ENCODE measurements at places on chromosomes 6 and 20.
A peak's percentile ranks its signal among the peaks of the same experiment; 100 is the strongest.

GRCh38 chr20:4011226-4011975, 4.0 kb downstream of the RNF24 start:
- DNase-seq = no peak

GRCh38 chr20:18995455-18995854, 181.9 kb downstream of the SCP2D1 start:
- DNase-seq = no peak

DNA sequence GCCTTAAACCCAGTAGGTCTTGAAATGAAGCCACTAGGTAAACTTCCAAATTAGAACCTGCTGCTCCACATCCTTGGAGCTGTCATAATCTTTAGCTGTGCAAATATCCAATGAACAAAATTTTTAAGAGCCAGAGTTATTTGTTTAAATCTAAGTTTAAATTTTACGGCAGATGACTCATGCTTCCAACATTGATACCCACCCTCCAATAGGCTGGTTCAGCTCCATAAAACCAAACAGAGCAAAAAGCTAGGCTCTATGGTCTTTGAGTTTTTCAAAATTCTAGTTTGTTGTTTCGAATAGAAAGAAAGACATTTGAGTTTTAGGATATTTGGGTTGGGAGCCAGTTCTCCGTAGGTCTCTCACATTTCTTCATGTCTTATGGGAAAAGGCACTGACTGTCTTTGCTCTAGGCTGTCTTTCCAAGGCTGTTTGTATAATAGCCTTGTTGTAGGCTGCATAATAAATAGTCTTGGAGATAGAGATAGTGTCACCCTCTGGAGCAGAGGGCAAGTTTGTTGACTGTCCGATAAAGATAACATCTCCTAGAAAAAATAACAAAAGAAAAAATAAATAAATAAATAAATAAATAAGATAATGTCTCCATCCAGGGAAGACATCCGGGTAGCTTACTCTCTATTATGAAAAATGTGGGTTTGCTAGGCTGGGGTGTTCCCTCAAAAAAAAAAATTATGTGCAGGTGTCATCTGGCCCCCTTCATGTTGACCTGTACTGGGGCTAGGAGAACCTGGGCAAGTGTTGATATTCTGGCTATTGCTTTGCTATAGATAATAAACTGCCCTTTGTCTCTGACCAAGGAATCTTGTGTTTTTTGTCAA, 36.5 kb downstream of the SLC2A12 start:
- no peak for DNase-seq

DNA sequence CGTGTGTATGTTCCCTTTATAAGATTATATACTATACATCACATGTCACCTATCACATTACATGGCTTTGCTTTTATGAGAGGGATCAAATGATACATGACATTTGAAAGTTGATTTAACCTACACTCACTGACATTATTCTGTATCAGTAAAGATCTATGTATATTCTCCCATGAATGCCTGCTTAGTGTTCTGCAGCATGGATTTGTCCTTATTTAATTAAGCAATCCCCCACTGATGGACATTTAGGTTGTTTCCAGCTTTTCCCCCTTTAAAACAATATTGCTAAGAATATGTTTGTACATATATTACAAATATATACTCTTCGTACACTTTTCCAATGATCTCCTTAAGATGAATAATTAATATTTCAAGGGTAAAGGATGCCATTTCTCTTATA, 297.4 kb downstream of the TFAP2C start:
- DNase-seq = no peak

DNA sequence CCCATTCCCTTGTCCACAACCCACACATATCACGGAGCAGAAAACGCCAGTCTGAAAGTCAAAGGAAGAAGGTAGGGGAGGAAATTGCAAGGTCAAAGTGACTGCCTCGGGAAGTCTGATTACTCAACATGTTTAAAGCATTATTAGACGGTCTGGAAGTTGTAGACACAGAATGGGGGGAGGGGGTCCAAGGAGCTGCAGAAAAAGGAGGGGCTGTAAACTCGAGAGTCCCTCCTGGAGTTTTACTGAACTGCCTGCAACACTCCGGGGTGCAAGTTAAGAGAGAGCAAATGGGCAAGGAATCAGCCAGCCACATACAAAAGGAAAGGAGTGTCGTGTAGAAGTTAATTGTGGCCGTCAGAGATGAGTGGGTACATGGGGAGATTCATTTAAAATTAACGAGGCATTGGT, 417.7 kb upstream of the JARID2 start:
- no peak for DNase-seq

GRCh38 chr6:34230653-34231371, 5.9 kb upstream of the HMGA1 start:
- no peak for DNase-seq

- no peak for DNase-seq
Measured at GRCh38 chr6:8238773-8239683, 136.7 kb upstream of the EEF1E1 start.

- peak; percentile 50 for DNase-seq
Measured at GRCh38 chr6:3489027-3489757, 32.3 kb upstream of the SLC22A23 start.

DNA sequence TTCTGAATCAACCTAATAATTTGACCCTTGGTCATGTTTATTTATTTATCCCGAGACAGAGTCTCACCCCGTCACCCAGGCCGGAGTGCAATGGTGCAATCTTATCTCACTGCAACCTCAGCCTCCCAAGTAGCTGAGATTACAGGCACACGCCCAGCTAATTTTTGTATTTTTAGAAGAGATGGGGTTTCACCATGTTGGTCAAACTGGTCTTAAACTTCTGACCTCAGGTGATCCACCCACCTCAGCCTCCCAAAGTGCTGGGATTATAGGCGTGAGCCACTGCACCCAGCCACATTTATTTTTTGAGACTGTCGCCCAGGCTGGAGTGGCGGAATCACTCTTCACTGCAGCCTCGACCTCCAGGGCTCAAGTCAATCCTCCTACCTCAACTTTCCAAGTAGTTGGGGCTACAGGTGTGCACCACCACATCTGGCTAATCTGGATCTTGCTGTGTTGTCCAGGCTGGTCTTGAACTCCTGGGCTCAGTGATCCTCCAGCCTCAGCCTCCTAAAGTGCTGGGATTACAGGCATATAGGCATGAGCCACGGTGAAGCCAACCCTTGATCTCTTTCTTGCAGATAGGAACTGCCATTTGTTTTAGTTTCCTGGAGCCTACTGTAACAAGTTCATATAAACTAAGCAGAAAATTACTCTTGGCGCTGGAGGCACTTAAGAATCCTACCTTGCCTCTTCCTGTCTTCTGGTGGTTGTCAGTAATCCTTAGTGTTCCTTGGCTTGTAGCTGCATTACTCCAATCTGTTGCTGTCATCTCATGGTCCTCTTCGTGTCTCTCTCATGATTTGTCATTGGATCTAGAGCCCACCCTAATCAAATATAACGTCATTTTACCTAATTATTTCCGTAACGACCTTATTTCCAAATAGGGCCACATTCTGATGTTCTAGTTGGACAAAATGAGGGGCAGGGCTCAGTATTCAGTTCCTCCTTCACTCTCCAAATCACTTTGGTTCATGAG, 2.3 kb downstream of the RPS18 start:
- DNase-seq = no peak

DNA sequence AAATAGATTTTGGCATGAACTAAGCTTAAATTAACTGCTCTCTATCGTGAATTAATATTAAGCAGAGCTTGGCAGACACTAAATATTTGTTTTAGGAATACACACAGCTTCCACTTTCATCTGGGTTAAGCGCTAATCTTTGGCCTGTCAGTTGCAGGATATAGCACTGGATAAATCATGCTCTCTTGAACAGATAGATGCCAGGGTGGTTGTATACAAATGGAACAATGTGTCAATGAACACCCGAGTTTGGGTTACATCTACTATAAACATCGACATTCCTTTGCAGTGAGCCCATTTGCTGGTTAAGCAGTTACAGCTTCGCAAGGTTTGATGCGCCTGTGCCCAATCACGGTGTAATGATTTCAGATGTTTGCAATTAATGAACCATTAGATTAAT, 338.2 kb upstream of the ZFP64 start:
- peak; percentile 52 for DNase-seq

DNA sequence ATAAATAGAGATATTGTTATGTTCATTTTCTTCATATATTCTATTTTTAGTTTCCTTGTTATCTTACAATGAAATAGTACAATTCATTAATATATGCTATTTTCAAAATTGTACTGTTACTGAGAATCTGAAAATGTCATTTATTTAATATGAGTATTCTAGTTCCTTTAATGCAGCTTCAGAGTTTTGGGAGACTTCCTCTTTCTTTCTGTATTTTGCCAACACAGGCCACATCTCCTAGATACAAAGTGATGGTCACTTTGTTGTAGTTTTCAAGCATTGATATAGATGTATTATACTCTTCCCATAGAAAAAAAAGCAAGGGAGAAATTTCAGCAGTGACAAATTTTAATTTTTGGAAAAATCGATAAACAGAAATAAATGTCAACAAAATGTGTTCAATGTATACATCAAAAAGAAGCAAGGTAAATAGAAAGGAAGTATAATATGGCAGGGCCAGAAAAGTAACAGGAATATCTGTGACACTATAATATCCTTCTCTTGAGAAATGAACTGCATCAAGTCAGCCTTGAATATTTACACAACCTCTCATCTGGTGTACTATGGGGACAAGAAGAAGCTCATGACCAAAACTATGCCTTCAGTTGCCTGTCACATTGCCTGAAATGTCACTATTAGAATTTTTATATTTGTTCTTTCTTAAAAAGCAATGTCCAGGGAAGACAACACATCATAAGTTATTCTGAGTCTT, 396.0 kb downstream of the TBC1D32 start:
- no peak for DNase-seq

- no peak for DNase-seq
Measured at GRCh38 chr20:55251170-55251569, 754.1 kb downstream of the CBLN4 start.

DNA sequence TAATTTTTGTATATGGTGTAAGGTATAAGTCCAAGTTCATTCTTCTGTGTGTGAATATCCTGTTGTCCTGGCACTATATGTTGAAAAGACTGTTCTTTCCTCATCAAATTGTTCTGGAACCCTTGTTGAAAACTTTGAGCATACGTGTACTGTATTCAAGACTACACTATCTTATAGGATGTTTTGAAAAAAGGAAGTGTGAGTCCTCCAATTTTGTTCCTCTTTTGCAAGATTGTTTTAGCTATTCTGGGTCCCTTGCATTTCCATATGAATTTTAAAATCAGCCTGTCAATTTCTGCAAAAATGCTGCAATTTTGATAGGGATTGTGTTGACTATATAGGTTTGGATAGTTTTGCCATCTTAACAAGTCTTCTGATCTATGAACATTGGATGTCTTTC, 195.2 kb downstream of the BACH2 start:
- DNase-seq = no peak

DNA sequence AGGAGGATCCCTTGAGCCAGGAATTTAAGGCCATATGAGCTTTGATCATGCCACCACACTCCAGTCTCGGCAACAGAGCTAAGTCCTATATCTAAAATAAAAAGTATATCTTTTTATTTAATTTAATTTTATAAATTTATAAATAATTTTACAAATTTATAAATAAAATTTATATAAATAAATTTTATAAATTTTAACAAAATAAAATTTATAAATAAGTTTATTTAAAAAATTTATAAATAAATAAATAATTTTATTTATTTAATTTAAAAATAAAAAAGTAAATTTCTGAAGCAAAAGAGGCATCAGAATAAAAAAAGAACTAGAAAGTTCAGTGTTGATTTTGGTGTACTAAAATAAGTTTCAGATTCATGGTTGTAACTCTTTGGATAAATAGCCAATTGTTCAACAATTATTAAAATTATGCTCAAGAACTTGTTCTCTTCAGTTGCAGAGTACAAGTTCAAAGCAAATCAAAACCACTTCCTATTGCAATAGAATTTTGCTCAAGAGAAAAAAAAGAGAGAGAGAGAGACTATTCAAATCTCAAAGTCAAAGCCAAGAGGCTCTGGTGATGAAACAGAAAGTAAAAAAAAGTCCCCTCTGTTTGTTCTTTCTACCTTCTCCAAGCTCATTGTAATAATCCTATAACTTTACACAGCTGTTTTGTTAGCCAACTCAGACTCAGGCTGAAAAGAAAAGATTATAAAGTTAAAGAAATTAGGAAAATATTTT, 547.5 kb upstream of the ADGRB3 start:
- DNase-seq = no peak

DNA sequence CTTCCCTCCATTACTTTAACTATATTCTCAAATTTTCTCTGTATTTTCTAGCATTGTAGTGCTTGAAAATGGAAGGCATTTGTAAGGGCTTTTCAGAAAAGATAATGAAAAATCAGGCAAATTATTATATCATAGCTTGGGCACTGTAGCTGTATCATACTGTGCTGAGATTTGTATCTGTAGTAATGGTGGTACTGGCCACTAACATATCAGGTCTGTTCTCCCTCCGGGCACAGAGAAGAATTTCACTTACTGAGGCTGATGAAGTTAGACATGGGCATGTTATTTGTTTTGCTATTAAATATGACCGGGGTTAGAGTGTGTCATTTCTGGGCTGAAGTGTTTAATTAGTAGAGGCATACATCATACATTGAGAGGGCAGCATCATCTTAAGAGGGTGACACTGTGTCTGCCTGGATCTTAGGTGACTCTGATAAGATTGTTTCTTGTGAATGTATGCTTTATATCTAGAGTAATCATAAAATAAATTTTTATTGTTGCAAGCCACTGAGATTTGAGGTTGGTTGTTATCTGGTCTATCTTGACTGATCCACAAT, 1395.9 kb downstream of the EPHA7 start:
- DNase-seq = no peak

- no peak for DNase-seq
Measured at GRCh38 chr6:50030350-50030749, 8.6 kb upstream of the DEFB110 start.

GRCh38 chr6:680666-681340, 12.1 kb downstream of the EXOC2 start:
- DNase-seq = no peak

DNA sequence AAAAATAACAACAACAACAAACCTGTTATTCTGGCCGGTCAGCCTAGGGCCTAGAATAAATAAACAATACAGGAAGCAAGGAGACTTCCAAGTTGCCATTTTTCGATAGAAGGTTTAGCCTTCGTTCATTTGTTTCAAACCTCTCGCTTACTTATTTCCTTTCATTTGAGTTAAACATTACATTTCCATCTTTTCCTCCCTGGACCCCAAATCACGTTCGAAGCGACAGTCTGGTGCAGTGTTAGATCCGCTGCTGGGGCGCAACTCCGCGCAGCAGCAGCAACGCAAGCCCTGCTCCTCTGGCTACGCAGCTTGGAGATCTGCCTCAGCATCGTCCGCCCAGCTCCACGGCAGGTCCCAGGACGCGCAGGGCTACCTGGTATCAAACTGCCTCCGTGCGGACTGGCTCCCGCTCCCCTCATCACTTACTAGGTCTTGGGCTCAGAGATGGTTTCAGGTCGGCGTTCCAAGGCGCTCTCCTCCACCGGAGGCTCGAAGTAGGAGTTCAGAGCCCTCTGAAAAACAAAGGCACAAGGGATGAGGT, 530 bp downstream of the TDP2 start:
- DNase-seq = peak; percentile 55

GRCh38 chr6:77548662-77549366, 85.5 kb upstream of the HTR1B start:
- no peak for DNase-seq

GRCh38 chr6:107819217-107819616, 4.9 kb downstream of the SCML4 start:
- DNase-seq = no peak
